ENCODE measurements at places on chromosomes 6 and 20.

DNA sequence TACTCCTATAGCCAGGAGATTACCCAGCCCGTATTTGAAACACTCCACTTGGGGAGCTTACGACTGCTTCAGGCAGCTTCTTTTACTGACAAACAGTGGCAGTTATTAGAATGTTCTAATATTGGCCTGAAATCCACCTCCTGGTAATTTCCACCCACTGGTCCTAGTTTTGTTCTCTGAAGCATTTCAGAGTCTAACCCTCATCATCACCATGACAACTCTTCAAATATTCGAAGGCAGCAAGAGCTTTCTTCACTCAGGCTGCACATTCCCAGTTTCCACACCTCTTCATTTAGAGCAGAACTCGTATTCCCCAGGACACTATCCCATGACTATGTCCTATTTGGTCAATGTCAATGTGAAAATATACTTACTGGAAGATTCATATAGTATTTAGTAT is 325.6 kb downstream of the UBE3D start:
- no peak for DNase-seq

DNA sequence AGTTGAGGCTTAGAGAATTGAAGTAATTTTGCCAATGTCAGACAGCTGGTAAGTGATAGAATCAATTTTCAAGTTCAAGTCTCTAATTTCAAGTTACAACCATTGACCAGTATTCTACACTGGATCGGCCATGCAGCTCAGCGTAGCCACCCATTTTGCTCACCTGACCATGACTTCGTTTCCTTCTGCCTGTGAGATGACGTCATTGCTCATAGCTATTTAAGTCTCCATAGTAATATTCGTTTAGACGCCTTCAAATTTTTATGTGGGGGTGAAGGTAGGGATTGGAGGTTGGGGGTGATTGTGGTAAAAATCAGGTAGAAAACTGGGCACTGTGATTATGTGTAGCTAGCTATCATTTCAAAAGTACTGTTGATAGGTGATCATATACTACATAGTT is 5.6 kb upstream of the HTR1B start:
- DNase-seq = no peak

- DNase-seq = no peak
Observed at GRCh38 chr20:36008461-36009035, 40.2 kb downstream of the CNBD2 start.

DNA sequence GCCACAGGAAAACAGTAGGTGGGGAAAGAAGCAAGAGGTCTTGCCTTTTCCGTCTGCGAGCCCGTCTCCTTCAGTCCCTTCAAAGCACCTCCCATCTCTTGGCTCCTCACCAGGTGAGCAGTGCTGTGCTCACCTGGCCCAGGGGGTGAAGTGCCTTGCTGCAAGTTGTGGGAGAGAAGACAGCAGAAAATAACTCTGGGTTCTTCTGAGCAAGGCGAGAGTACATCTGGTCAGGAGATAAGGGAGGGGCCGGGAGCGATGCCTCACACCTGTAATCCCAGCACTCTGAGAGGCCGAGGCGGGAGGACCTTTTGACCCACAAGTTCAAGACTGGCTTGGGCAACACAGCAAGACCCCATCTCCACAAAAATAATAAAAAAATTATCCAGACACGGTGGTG is 35.6 kb upstream of the TGM3 start:
- no peak for DNase-seq

GRCh38 chr6:43702171-43702533 is 14.6 kb upstream of the MRPS18A start:
- DNase-seq = no peak

DNA sequence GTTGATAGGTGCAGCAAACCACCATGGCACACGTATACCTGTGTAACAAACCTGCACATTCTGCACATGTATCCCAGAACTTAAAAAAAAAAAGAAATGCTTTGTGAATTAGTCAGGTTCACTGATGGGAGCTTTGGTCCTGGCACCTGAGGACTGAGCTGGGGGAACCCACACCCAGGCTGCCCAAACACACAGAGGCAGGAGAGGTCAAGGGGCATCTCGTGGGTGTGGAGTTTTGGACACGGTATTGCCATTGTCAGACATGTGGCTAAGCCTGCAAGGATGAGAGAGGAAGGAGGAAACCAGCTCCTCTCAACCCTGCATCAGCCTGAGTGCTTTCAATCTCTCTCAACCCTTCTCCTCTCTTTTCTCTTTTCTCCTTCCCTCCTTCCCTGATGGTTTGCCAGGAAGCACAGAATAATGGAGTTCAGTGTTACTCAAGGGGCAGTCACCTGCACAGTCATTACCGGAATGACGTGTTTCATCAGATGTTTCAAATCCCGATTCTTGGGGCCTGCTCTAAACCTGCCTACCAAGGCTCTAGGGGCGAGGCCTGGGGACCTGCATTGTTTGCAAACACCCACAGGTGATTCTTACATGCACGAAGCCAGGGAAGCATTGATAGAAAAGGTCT is 89.9 kb upstream of the NEDD9 start:
- DNase-seq = no peak

- no peak for DNase-seq
Observed at GRCh38 chr6:98384334-98384733, 450.0 kb upstream of the POU3F2 start.

- no peak for DNase-seq
Observed at GRCh38 chr6:53727748-53728147, 62.2 kb upstream of the KLHL31 start.

DNA sequence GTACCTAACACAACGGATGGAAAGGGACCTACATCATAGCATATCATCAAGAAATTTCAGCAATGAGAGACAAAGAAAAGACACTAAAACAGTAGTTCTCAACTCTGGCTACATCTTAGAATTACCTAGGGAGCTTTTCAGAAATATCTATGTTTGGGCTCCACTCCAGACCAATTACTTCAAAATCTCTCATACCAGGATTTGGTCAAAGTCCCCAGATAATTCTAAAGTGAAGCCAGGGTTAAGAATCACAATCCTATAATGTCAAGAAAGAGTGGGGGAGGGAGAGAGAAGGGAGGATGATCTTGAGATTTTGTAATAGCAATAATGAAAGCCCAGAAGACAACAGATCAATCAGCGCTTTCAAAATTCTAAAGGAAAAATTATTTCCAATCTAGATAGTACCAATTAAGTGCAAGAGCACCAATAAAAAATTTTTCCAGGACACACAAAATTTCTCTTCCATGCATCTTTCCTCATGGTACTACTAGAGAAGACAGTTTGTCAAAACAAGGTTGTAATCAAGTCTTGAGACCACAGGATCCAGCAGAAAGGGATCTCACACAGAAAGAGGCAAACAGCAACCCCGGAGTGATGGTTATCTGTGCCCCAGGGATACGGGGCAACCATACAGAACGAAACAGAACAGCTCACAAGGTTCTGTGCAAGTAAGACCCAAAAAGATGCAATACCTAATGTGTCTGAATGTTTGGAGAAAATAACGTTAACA is 152.9 kb upstream of the DST start:
- no peak for DNase-seq

- no peak for DNase-seq
Observed at GRCh38 chr6:12150812-12151432, 138.8 kb downstream of the HIVEP1 start.

DNA sequence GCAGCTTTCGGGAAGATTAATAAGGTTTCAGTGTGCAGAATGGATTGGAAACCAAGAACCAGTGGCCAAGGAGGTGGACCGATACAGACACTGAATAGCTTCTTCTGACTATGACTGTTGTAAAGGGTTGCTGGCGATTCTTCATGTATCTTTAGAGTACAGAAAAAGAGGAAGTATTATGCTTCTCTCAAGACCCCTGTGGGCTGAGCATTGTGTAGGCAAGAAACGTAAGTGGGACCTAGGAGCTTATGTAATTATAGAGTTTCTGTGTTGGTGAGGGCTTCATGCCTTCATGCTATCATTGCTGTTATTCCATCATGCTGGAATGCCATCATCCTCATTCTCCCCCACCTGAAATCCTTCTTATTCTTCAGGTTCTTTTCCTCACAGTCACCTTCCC is 105.4 kb upstream of the AKIRIN2 start:
- DNase-seq = no peak

Measured in SK-N-DZ (cell line).